ENCODE measurements at places on chromosomes 4 and X.

DNA sequence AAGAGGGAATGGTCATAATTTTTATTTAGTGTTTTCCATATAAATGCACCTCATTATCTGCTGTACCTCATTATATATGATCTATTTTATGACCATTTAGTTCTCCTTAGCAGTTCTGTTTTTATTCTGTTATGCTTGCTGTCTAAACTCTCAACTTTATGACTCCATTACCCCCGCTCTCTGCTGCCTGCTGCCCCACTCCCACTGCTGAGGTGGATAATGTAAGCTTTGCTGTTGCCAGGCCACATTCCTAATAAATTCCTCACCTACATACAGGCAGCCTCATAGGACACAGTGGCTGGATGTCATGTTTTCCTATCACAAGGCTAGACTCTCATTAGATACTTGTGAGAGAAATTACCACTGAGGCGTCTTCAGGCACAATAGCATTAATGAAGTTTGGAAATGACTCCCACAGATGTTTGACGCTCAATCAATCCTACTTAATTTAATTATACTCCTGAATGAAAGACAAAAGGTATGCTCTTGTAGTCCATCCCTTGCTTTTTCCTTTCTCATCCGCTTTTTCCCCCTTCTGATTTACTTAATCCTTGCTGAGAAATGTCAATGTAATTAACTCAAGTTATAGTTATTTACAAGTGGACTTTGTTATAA lies 497.5 kb upstream of the IGFBP7 start:
- no peak for DNase-seq

GRCh38 chr4:40562681-40563080 lies 67.0 kb downstream of the RBM47 start:
- DNase-seq: no peak

GRCh38 chr4:26104056-26104685 lies 190.2 kb downstream of the SMIM20 start:
- no peak for DNase-seq

- DNase-seq: no peak
These were observed 98.4 kb downstream of the PRSS12 start for GRCh38 chr4:118254368-118254767.

GRCh38 chr4:37973441-37973840 lies 13.2 kb downstream of the PTTG2 start:
- DNase-seq: no peak

DNA sequence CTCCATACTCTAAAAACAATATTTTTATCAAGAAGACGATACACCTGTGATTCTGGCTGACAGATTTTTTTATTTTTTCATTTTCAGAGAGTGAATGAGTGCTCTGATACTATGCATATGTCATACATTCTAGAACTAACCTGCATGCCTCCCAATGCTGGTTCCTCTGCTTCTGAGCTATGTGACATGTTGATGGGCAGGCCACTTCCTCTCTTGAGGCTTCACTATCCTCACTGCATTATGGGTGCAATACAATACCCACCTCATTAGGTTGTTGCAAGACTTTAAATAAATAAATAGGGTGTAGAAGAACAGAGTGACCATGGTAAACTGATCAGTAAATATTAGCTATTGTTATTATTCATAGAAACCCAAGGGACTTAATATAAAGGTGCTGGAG lies 408.3 kb downstream of the HNRNPD start:
- DNase-seq: no peak

- DNase-seq: no peak
These were observed 82.1 kb downstream of the PPP2R2C start for GRCh38 chr4:6390356-6390755.

- no peak for DNase-seq
These were observed 72.3 kb upstream of the TNMD start for GRCh38 chrX:100512471-100512870.

DNA sequence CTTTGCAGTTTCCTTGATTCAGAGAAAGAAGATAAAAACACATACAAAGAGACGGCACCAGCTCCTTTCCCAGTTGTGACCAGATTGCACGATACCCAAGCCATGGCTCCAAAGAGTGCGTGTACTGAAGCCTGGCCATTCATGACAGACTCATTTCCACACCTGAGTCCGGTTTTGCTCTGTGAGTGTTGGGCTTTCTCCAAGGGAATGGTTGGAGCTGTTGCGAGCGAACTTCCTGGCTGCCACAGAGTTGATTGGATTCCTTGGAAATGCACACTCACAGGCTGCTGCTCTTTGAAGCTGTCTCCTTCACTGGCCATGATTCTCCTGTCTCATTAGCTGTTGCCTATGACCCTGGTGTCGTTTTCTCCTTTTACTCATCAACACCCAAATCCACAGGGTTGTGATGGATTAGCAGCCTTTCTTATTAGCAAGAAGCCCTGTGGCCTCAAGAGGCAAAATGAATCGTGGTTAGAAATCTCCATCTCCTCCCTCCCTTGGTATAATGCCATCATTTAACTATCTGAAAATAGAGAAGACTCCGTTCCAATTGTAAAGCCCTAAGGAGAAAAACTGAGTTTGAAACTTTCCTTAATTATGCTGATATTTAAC lies 43.9 kb upstream of the BBS12 start:
- no peak for DNase-seq

- no peak for DNase-seq
These were observed 102.8 kb downstream of the CHRDL1 start for GRCh38 chrX:110692866-110693265.

- no peak for DNase-seq
These were observed 42.8 kb upstream of the SPP1 start for GRCh38 chr4:87932718-87933141.

- no peak for DNase-seq
These were observed 21.9 kb upstream of the HERC6 start for GRCh38 chr4:88356771-88357170.

GRCh38 chrX:96204928-96205327 lies 479.7 kb upstream of the DIAPH2 start:
- no peak for DNase-seq

- no peak for DNase-seq
These were observed 9.1 kb downstream of the PITX2 start for GRCh38 chr4:110613745-110614144.

DNA sequence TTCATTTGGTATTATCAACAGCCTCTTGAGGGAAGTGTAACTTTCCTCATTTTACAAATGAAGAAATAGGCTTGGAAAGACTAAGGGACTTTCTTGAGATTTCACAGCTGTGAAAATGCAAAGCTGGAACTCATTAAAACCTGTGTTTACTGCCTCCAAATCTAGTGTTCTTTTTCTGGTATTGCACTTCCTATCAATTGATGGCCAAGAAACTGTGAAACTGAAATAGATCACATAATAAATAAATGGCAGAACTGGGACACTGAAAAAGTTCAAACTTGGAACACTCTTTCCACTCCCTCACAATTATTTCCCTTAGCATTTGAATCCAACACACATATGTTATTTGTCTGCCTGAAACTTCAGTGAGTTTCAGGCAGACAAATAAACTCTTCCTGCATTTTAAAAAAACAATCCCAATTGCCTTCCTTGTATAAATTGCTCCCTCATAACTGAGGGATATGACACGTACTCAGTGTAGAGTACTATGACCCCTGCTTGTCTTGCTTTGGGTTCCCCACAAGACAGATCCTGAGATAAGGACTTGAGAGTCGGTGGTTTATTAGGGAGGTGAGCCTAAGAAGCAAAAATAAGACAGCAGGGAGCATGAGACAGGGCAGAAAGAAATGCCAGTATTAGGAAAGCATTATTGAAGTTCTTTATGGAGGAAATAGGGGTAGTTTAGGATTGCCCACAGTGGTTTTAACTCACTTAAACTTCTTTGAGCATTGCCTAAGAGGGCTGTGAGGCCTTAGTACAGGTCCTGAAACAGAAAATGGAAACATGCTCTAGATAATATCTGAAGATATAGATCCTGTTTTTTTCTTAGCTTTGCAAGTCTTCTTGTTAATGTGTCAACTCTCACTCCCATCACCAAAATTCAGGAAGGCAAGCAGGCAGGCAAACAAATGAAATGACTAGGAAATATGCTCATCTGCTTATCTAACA lies 33.9 kb downstream of the RTL3 start:
- no peak for DNase-seq

GRCh38 chr4:109601336-109601735 lies 41.3 kb downstream of the MCUB start:
- no peak for DNase-seq

- no peak for DNase-seq
These were observed 471.5 kb downstream of the PCDH10 start for GRCh38 chr4:133620555-133620954.

DNA sequence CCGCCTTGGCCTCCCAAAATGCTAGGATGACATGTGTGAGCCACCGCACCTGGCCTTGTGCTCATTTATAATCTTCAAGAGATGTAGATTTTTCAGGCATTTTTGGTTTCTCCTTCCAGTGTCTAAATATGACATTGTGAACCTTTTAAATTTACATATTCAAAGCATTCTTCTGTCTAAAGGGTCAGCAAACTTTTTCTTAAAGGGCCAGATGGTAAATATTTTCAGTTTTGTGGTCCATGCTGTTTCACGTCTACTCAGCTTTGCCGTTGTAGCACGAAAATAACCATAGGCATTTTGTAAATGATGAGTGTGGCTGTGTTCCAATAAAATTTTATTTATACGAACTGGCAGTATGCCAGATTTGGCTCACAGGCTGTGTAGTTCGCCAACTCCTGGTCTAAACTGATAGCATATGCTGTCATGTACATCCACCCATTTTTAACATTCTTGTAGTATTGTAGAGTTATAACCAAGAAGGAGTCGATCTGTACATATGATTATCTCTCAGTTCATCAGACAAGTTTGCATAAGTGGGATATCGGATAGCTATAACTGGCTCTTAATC lies 12.7 kb upstream of the GCNA start:
- no peak for DNase-seq

- DNase-seq: no peak
These were observed 37.8 kb downstream of the SORBS2 start for GRCh38 chr4:185774131-185774653.

DNA sequence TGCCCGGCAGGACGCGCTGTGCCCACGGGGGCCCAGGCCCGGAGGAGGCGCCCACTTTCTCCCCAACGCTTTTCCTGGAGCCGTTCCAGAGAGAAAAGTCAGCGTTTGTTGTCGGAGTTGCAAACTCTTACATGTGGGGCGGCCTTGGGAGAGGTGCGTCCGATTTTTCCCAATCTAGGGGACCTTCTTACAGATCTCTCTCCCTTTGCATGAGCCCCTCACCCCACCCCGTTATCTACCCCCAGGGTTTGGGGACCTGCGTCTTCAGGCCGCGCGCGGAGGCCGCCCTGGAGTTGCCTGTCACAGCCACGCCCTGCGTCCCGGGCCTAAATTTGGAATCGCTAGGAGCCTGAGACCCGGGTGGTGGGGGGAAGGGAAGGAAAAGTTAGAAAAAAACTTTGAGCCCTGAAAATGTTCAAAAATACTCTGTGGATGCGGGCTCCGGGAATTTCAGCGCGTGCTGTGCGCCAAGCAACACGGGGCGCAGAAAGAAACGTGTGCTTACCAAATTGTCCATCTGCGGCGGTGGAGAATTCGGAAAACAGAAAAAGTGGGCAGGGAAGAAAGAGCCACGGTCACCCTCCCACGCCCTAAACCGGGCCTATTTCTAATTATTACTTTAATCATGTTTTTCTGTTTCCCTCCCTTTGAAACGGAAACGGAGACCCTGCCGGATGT lies 587 bp downstream of the CD99 start:
- no peak for DNase-seq

GRCh38 chr4:94515365-94515764 lies 63.6 kb downstream of the PDLIM5 start:
- DNase-seq: no peak

DNA sequence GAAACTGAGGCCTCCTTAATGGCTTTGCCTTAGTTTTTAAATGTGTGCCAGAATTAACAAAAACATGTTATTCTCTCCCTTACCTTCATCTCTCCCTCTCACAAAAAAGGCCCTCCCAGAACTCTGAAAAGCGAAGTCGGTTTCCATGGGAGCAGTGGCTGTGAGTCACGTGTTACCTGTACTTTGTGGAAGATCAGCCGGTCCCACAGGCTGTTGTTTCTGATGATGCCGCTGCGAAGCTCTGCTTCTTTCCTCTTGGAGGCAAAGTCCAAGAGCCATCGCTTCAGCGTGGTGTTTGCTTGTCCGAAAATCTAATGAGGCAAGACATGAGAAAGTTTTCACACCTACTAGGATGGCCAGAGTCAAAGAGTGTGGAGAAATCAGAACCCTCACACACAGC lies 32.5 kb upstream of the CENPU start:
- DNase-seq: no peak

GRCh38 chr4:186770481-186771175 lies 47.0 kb upstream of the FAT1 start:
- DNase-seq: no peak

- DNase-seq: no peak
These were observed 840 bp downstream of the ZNF711 start for GRCh38 chrX:85244450-85245211.

DNA sequence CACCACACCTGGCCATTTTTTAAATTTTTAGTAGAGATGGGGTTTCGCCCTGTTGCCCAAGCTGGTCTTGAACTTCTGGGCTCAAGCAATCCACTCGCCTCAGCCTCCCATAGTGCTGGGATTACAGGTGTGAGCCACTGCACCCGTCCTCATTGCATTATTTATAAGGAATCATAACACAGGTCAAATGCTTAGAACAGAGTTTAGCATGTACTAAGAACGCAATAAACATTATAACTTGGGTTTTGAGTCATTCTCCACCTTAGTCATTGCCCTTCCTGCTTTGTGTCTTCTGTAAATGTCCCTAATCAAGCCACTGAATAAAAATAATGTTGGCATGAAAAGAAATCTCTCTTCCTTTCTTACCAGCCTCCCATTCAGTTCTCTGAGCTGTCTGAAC lies 38.5 kb upstream of the SHROOM4 start:
- no peak for DNase-seq

DNA sequence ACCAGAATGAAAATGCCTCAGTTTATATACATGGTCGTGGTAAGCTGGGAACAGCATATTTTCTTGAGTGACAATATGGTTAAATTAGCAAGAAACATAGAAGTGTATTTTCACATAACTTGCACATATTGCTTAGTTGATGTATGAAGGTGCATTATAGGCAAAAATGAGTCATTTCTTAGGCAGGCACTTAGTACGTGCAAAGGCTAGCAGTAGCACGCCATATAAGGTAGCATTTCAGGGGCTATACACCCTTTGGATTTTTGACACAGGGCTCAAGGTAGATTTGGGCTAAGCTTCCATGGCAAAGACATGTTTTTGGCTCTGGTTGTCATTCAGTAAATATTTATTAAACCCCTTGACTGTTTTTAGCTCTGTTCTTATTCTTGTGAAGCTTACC lies 33.1 kb downstream of the PCDH7 start:
- DNase-seq: no peak

DNA sequence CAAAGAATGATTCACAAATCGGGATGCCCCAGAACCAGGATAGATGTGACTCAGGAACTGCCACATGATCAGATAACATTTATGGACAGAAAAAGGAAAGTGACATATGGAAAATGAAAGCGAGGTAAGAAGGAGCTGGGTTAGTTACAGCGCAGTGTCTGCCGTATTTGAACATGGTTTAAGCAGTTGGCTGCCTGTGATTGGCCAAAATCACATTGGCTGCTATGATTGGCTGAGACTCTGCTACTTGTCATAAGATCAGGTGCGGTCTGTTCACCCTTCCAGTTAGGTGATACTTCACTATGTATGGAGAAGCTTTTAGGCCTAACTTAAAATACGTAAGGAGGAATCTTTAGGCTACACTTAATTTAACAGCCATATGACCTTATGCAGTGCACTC lies 322.7 kb upstream of the HAND2 start:
- no peak for DNase-seq

Measured in activated CD4-positive, alpha-beta T cell treated with anti-CD3 and anti-CD28 coated beads for 1 hour (primary cell).